Ascending aorta (tissue), 2 donors: ENCODE measurements at places on chromosomes 1 and 21.

- H3K36me3 ChIP-seq, result no peaks in the 10 kb centered on the region
- H3K4me1 ChIP-seq, result peaks cover 15% of the 10 kb centered on the region
- no peak overlapping the region for H3K27ac ChIP-seq
- H3K4me3 ChIP-seq, result no peak overlapping the region
- DNase-seq, result peak; percentile 58
Observed at GRCh38 chr1:228988664-228989063, 253.4 kb downstream of the RHOU start.

GRCh38 chr1:78587211-78587610, 33.0 kb upstream of the IFI44L start:
- H3K4me1 ChIP-seq, result no peaks in the 10 kb centered on the region
- H3K4me3 ChIP-seq, result no peak overlapping the region
- no peak for DNase-seq
- no peaks in the 10 kb centered on the region for H3K27me3 ChIP-seq

GRCh38 chr1:245571815-245572294, 417.1 kb downstream of the KIF26B start:
- H3K4me1 ChIP-seq, result no peaks in the 10 kb centered on the region
- H3K4me3 ChIP-seq, result no peak overlapping the region
- no peak overlapping the region for H3K27ac ChIP-seq
- no peaks in the 10 kb centered on the region for H3K27me3 ChIP-seq
- H3K36me3 ChIP-seq, result no peaks in the 10 kb centered on the region

- H3K36me3 ChIP-seq, result no peaks in the 10 kb centered on the region
- H3K4me1 ChIP-seq, result peaks cover 5% of the 10 kb centered on the region
- no peaks in the 10 kb centered on the region for H3K27me3 ChIP-seq
- H3K4me3 ChIP-seq, result no peak overlapping the region
Observed at GRCh38 chr1:87963556-87963955, 634.9 kb downstream of the LMO4 start.

GRCh38 chr1:15429701-15430149, 8.5 kb upstream of the CTRC start:
- DNase-seq, result no peak
- no peak overlapping the region for H3K4me3 ChIP-seq
- H3K27ac ChIP-seq, result no peak overlapping the region
- no peaks in the 10 kb centered on the region for H3K27me3 ChIP-seq
- peaks cover 12% of the 10 kb centered on the region for H3K36me3 ChIP-seq

- H3K27ac ChIP-seq, result no peak overlapping the region
- H3K4me1 ChIP-seq, result no peaks in the 10 kb centered on the region
- DNase-seq, result no peak
- no peak overlapping the region for H3K4me3 ChIP-seq
- no peaks in the 10 kb centered on the region for H3K27me3 ChIP-seq
Observed at GRCh38 chr21:43333298-43334062, 93.5 kb downstream of the SIK1 start.

- no peak overlapping the region for H3K4me3 ChIP-seq
- H3K4me1 ChIP-seq, result no peaks in the 10 kb centered on the region
- DNase-seq, result no peak
Observed at GRCh38 chr1:185886671-185887070, 152.5 kb downstream of the HMCN1 start.

GRCh38 chr1:228226956-228227791, 19.3 kb downstream of the OBSCN start:
- H3K36me3 ChIP-seq, result peaks cover 10% of the 10 kb centered on the region
- no peak for DNase-seq
- no peaks in the 10 kb centered on the region for H3K27me3 ChIP-seq
- no peak overlapping the region for H3K27ac ChIP-seq
- no peaks in the 10 kb centered on the region for H3K4me1 ChIP-seq

DNA sequence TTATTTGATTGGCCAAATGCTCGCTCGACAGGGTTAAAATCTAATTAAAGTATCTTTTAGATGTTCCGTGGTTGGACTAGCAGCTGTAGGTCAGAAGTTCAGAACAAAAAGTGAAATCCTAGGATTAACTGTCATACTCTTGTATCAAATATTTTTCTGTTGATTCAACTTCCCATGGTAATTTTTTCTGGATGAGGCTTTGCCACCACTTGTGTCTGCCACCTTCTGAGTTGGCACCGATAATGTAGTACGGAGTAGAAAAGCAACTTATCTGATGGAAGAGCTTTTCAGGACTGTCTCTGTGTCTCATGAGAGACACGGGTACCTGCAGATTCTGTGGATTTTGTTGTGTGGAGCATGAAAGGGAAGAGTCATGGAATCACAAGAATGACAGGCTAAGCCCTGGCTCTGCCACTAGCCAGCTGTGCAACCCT, 44.6 kb upstream of the CNN3 start:
- peaks cover 6% of the 10 kb centered on the region for H3K4me1 ChIP-seq
- peak overlapping the region; percentile 51 for H3K27ac ChIP-seq
- H3K4me3 ChIP-seq, result no peak overlapping the region
- no peak for DNase-seq

- no peaks in the 10 kb centered on the region for H3K4me1 ChIP-seq
- H3K4me3 ChIP-seq, result no peak overlapping the region
- no peaks in the 10 kb centered on the region for H3K36me3 ChIP-seq
- DNase-seq, result no peak
- H3K27ac ChIP-seq, result no peak overlapping the region
- no peaks in the 10 kb centered on the region for H3K27me3 ChIP-seq
Observed at GRCh38 chr1:78263946-78264345, 218.2 kb downstream of the GIPC2 start.

DNA sequence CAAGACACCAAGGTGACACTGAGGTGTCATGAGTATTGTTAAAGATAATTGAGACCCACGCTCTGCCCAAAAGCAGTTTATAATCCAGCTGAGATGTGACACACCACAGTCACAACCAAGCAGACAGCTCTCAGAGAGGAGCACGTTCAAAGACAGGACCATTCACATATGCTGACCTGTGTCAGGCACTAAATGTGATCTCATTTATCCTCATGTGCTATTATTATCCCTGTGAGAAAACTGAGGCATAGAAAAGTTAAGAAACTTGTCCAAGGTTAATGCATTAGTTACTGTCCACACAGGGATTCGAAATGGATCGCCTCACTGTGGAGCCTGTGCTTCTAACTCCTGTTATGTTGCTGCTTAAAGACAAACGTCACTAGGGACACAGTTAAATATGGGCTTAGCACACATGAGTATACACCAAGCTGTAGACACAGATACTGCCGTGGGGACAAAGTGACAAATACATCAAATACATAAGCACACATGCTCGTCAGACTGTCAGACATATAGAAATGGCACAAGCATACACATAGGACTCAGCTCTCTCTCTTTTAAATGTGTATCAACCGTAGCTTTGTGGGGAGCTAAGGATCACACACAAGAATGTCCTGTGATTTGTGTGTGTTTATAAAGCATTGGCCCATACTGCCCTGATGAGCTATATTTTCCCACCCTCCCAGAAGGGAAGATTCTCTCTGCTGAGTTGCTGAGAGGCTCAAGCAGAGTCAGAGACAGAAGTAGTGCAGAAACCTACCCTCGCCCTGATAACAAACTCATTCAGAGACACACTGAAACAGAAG, 3.5 kb upstream of the IGSF8 start:
- H3K27ac ChIP-seq, result peak overlapping the region; percentile 53
- no peaks in the 10 kb centered on the region for H3K27me3 ChIP-seq
- H3K4me3 ChIP-seq, result no peak overlapping the region
- peaks cover 17% of the 10 kb centered on the region for H3K4me1 ChIP-seq
- DNase-seq, result no peak
- no peaks in the 10 kb centered on the region for H3K36me3 ChIP-seq

DNA sequence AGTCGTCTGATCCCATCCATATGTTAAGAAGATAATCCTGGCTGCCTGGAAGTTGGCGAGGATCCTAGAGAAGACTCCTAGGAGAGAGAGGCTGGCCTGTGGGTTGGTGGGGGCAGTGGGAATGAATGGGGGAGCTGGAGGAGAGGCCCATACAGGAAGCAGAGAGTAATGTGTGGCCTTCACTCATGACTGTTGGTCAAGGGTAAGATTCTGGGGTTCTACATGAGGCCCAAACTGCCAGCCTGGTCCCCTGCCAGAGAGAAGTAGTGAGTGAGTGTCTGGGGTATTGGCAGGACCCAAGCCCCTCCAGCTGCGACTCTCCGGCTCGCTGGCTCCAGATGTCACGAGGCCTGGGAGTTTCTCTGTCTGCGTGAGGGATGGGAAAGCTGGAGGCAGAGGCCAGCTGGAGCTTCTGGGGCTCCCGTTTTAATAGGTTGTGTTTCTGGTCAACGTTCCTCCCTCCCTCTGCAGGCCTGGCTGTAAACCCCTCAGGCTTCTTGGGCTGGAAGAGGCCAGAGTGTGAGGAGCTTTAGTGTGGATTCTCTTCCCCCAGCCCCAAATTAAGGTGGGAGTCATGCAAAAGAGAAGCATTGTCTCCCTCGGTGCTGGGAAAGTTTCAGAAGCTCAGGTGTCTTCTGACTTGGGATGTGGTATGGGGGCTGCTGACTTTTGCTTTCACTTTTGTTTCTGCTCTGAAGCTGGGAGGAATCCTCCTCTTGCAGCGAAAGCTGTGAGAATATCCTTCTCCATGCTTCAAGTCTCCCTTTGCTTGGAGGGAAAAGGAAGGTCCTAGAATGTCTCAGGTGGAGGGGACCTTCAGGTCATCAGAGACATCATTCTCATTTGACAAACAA, 2.6 kb downstream of the TMEM51 start:
- DNase-seq, result no peak
- H3K36me3 ChIP-seq, result no peaks in the 10 kb centered on the region
- H3K4me1 ChIP-seq, result no peaks in the 10 kb centered on the region
- no peaks in the 10 kb centered on the region for H3K27me3 ChIP-seq
- no peak overlapping the region for H3K27ac ChIP-seq

GRCh38 chr1:200367841-200368534, 41.8 kb downstream of the ZNF281 start:
- H3K27me3 ChIP-seq, result no peaks in the 10 kb centered on the region
- no peaks in the 10 kb centered on the region for H3K36me3 ChIP-seq
- H3K4me3 ChIP-seq, result no peak overlapping the region
- no peaks in the 10 kb centered on the region for H3K4me1 ChIP-seq
- no peak for DNase-seq
- H3K27ac ChIP-seq, result no peak overlapping the region

DNA sequence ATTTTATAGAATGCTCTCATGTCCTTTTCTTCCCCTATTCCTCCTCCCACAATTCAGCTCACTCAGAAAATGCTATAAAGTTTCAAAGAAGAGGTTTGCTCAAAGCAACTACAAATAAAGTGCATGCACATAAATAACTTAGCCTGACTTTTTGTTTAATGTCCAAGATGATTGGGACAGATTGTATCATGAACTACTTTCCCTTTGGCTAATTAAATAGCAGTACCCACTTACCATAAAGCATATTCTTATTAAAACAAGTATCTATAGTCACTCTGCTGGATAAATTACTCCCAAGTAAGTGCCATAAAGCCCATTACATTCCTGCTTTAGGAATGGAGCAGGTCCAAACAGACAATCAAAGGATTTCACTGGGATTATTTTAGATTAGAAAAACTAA, 576.0 kb downstream of the LMO4 start:
- H3K27ac ChIP-seq, result no peak overlapping the region
- H3K4me3 ChIP-seq, result no peak overlapping the region
- no peaks in the 10 kb centered on the region for H3K27me3 ChIP-seq
- H3K4me1 ChIP-seq, result no peaks in the 10 kb centered on the region
- no peak for DNase-seq

DNA sequence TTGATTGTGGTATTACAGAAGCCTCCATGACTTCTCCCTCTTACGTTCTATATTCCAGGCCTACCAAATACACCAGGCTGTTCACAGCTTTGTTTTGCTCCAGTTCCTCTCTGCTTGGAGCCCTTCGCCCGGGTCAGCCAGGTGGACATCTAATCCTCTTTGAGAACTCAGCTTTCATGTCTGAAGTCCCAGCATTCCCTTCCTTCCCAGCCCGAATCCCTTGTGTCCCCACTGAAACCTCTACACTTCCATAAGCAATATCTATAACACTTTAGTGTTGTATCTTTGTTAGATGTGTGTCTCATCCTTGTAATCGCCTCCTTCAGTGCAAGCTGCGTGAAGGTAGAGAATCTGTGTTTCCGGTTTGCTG, 1.9 kb downstream of the RNF11 start:
- DNase-seq, result no peak
- no peaks in the 10 kb centered on the region for H3K4me1 ChIP-seq
- peak overlapping the region; percentile 86 for H3K4me3 ChIP-seq
- peak overlapping the region; percentile 96 for H3K27ac ChIP-seq

GRCh38 chr1:226526801-226527595, 21.6 kb upstream of the STUM start:
- H3K4me1 ChIP-seq, result no peaks in the 10 kb centered on the region
- no peak overlapping the region for H3K27ac ChIP-seq
- DNase-seq, result peak; percentile 67

GRCh38 chr1:214445199-214445598, 106.2 kb downstream of the PTPN14 start:
- H3K4me3 ChIP-seq, result no peak overlapping the region
- DNase-seq, result no peak
- H3K36me3 ChIP-seq, result no peaks in the 10 kb centered on the region
- no peaks in the 10 kb centered on the region for H3K4me1 ChIP-seq
- no peaks in the 10 kb centered on the region for H3K27me3 ChIP-seq

DNA sequence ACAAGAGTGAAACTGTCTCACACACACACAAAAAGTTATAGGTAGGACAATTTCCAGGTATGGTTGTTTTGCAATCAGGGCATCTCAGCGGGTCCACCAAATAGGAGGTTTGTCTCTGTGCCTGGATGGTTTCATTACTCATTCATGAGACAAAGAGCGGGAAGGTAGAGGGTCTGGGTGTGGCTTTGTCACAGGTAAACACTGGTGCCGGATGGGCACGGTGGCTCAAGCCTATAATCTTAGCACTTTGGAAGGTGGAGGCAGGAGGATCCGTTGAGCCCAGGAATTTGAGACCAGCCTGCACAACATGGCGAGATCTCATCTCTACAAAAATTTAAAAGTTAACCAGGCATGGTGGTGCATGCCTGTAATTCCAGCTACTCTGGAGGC, 16.3 kb upstream of the ERVH48-1 start:
- no peak overlapping the region for H3K4me3 ChIP-seq
- no peaks in the 10 kb centered on the region for H3K36me3 ChIP-seq
- H3K4me1 ChIP-seq, result peaks cover 2% of the 10 kb centered on the region
- no peak overlapping the region for H3K27ac ChIP-seq

GRCh38 chr1:54377040-54377691, 29.0 kb downstream of the SSBP3 start:
- peaks cover 4% of the 10 kb centered on the region for H3K4me1 ChIP-seq
- no peak overlapping the region for H3K4me3 ChIP-seq
- H3K36me3 ChIP-seq, result peaks cover 15% of the 10 kb centered on the region
- DNase-seq, result no peak

DNA sequence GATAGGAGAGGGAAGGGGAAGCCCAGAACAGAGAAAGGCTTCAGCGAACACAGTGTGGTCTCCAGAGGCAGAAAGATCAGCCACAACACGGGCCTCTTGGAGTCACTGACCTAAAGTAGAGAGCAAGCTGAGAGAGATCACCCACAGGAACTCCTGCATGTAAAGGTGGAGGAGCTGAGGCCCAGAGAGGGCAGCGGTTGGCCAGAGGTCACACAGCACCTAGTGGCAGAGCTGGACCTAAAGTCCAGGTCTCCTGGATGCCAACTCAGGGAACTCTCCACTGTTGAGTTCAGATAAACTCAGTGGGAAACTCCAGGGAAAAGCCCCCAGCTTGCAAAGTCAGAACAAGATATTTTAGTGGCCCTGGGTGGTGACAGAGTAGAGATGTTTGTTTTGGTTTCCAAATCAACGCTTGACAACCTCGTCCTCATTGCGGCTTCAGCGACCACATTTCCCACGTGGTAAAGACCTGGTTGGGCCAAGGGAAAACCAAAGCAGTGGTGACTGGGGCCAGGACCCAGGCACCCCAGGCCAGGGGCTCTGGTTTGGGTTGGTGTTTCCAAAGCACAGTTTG, 4.6 kb downstream of the IFFO2 start:
- H3K27ac ChIP-seq, result peak overlapping the region; percentile 97
- DNase-seq, result no peak
- H3K27me3 ChIP-seq, result no peaks in the 10 kb centered on the region
- no peaks in the 10 kb centered on the region for H3K36me3 ChIP-seq
